ENCODE measurements at places on chromosomes 6 and 20.
A peak's percentile ranks its signal among the peaks of the same experiment; 100 is the strongest.

DNA sequence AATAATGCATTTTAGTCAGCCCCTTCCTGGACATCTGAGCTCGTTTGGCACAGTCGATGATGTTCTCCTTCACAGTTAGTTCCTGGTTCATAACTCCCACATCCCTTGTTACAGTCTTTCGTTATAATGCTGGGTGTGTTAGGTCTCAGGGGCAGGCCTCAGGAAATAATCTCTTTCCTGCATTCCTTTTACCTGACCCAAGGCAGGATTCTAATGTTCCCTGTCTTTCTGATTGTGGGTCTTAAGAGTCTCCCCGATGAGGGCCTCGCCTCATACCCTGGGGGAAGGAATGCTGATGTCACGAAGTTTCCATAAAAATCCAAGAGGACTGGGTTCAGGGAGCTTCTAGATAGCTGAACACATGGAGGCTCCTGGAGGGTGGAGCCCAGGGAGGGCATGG, 104.0 kb upstream of the CARMIL1 start:
- DNase-seq = no peak

DNA sequence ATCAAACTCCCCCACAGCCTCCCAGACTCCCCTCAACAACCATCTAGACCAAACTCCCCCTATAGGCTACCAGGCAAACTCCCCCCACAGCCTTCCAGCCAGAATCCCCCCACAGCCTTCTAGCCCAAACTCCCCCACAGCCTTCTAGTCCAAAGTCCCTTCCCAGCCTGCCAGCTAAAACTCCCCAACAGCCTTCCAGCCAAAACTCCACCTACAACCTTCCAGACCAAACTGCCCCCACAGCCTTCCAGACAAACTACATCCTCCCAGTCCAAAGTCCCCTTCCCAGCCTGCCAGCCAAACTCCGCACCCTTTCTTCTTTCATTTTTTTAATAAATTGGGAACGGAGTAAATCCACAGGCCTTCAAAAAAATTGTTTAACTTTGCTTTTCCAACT, 37.4 kb upstream of the SYNDIG1 start:
- DNase-seq = no peak

DNA sequence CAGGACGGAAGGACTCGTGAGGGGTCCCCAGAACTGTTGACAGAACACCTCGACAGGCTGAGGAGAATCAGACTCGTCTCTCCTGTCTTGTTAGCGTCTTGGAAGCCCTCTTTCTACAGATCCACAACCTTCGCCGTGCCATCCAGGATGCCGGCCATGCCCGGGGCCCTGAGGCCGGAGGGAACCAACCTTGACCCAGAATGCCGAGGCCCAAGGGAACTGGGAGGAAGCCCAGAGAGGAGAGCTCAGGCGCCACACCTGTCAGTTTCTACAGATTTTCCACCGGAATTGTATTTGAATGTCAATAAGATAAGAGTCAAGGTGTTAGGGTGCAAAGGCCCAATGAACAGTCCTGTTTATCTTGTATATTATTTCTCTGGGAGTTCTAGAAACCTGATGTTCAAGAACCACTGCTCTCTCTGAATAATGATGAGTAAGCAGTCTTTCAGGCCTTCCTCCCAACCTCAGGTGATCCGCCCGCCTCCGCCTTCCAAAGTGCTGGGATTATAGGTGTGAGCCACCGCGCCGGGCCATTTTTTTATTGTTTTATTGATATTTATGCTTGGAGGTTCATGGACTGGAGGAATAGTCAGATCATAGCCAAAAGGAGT, 799 bp upstream of the ME1 start:
- DNase-seq = no peak

GRCh38 chr6:53938810-53939209, 144.0 kb downstream of the LRRC1 start:
- no peak for DNase-seq

GRCh38 chr6:149223120-149223903, 94.2 kb upstream of the TAB2 start:
- no peak for DNase-seq

DNA sequence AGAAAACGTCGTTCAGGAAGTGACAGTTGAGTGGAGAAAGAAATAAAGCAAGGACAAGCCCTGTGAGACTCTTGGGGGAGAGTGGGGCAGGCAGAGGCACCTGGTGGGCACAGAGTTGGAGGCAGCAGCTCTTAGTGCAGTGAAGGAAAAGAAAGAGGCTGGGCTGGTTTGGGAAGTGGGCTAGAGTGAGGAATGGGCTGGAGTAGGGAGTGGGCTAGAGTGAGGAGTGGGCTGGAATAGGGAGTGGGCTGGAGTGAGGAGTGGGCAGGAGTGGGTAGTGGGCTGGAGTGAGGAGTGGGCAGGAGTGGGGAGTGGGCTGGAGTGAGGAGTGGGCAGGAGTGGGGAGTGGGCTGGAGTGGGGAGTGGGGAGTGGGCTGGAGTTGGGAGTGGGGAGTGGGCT, 43.7 kb upstream of the BCAS1 start:
- no peak for DNase-seq

GRCh38 chr20:17066902-17067301, 159.9 kb upstream of the PCSK2 start:
- peak; percentile 43 for DNase-seq

DNA sequence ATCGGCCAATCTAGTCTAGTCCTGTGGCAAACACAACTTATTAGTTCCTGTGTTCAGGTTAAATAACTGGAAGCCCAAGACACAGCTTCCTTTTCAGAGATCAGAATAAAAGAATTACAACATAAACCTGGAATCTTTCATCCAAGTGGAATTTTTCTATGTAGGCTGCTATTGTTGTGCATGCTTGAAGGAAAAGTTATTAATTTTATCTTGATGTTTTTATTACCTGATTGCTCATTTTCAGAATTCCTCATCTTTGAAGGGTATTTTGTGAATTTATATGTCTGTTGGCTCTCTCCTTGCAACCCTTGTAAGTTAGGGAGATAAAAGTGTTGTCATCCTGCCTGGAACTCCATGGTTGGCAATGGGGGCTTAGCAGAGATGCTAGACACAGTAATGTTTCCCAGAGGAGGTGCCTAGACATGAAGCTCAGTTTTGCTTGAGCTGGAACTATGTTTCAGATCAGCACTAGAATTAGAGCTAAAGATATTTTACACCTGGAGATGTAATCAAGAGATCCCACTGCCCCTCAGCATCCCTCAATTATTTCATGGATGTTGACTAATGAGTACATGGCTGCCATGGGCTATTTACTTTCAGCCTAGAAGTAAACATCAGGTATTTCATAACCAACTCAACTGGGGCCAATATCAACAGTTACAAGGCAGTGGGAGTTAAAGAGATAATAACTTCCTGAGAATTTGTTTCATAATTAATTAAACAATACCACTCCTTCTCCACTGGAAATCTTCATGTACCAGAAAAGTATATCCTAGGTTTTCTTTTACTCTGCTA, 367.0 kb upstream of the MARCKS start:
- DNase-seq = no peak

GRCh38 chr6:121826156-121826810, 390.8 kb downstream of the GJA1 start:
- no peak for DNase-seq

- DNase-seq = no peak
These were observed 25.1 kb downstream of the NEDD9 start for GRCh38 chr6:11207199-11207968.

GRCh38 chr6:165404296-165404695, 94.9 kb upstream of the C6orf118 start:
- peak; percentile 42 for DNase-seq

- DNase-seq = no peak
These were observed 463.7 kb downstream of the CDC5L start for GRCh38 chr6:44851176-44851575.

- no peak for DNase-seq
These were observed 73.0 kb upstream of the PTCHD4 start for GRCh38 chr6:48183811-48184605.

GRCh38 chr6:17957498-17957897, 29.9 kb downstream of the KIF13A start:
- DNase-seq = no peak

GRCh38 chr6:2193931-2194330, 51.5 kb downstream of the GMDS start:
- no peak for DNase-seq

- DNase-seq = no peak
These were observed 32.5 kb downstream of the SRSF3 start for GRCh38 chr6:36626636-36627035.

DNA sequence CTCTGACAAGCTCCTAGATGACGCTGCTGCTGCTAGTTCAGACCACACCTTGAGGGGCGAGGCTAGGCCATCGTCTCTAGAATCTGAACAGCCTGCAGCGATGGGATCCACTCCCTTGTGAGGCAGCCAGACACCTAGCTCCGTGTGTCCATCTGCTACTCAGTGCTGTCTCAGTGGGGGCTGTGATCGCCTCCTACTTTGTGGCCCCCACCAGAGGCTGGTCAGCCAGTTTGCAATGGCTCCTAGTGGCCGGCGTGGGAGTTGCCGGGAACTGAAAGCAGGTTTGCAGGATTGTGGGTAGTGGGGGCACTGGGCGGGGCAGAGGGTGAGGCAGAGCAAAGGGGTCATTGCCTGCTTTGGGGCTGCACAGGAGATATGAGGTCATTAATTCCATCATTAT, 2.8 kb downstream of the CCN5 start:
- no peak for DNase-seq

- no peak for DNase-seq
These were observed 235.4 kb downstream of the HDGFL1 start for GRCh38 chr6:22804620-22805261.

DNA sequence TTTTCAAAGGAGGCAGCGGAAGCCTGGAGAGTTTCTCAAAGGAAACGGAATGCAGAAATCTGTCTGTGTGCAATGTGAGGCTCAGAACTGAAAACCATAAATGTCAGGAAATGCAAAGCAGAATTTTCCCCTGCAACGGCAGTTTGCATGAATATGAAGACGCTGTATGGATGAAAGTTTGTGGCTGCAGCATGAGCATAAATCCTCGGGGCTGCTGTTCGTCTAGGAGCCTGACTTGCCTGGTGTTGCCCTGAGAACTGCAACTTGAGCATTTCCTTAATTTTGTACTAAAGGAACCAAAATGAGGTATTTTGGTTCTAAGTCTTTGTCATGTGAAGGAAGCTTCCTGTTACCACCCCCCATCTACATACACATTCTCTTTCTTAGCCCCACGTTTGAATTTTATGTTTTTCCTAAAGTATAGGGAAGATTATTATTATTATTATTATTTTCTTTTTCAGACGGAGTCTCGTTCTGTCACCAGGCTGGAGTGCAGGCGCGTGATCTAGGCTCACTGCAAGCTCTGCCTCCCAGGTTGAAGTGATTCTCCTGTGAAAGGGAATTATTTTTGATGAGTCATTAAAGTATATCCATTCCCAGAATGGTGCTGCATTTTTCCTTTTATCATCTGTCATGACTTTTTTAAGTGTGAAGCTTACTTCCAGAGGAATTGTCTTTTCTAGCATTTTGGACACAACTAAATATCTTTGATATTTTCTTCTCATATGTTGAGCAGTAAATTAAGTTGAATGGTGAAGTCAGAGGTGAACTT, 33.1 kb downstream of the MTHFD1L start:
- no peak for DNase-seq
